ENCODE measurements at places on chromosomes 4 and X.

GRCh38 chr4:5858020-5858769 is 34.7 kb downstream of the CRMP1 start:
- no peak overlapping the region for H3K4me3 ChIP-seq
- no peak for DNase-seq
- H3K27me3 ChIP-seq: peaks cover 5% of the 10 kb centered on the region
- no peak overlapping the region for H3K27ac ChIP-seq
- peaks cover 4% of the 10 kb centered on the region for H3K36me3 ChIP-seq

DNA sequence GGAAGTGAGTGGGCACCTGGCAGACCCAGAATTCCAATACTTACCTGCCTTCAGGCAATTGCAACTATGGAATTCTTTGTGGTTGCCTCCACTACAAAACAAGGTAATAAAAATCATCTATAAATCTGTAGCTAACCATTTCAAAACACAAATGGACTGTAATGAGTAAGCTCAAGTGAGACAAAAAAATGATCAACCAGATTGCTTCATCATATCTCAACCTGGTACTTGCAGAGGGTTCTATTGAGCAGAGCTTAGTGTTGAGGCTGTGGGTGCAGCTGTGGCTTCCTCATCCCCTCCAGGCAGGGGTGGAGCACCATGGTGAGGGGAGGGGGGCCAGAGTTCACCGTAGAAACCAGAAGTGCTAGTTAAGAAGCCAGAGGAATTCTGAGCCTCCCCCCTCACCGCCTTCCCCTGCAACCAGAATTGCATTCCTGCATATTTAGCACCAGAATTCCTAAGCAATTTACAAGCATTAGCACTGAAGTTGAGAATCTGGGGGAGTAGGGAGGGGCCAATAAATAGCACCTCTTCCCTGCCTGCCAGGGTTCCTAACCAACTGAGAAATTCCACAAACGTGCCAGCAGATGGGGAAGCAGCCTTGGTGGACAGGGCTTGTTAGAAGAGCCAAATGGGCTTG is 11.5 kb downstream of the CTAG1A start:
- no peak for DNase-seq
- H3K27me3 ChIP-seq: peaks cover 2% of the 10 kb centered on the region
- no peaks in the 10 kb centered on the region for H3K4me1 ChIP-seq
- H3K27ac ChIP-seq: no peak overlapping the region
- peaks cover 4% of the 10 kb centered on the region for H3K36me3 ChIP-seq
- no peak overlapping the region for H3K4me3 ChIP-seq

DNA sequence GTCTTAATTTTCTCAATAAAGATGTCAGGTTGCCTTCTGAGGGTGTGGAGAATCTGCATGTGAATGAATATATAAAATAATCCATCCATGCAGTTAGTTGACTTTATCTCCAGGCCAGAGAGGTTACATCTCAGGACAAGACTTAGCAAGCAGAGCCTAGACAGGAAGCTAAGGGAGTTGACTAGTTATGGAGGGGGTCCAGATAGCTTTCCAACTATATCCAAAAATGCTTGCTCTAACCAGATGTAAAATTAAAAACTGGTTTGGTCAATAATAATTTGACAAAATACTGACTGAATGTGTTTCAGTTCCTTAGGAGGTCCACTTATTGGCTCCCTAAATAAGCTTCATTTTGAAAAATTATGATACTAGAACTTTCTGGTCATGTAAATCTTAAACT is 101.4 kb downstream of the PAPSS1 start:
- peak overlapping the region; percentile 16 for H3K27ac ChIP-seq
- H3K27me3 ChIP-seq: no peaks in the 10 kb centered on the region
- no peak for DNase-seq
- H3K4me1 ChIP-seq: peaks cover 6% of the 10 kb centered on the region
- no peak overlapping the region for H3K4me3 ChIP-seq
- no peaks in the 10 kb centered on the region for H3K36me3 ChIP-seq

DNA sequence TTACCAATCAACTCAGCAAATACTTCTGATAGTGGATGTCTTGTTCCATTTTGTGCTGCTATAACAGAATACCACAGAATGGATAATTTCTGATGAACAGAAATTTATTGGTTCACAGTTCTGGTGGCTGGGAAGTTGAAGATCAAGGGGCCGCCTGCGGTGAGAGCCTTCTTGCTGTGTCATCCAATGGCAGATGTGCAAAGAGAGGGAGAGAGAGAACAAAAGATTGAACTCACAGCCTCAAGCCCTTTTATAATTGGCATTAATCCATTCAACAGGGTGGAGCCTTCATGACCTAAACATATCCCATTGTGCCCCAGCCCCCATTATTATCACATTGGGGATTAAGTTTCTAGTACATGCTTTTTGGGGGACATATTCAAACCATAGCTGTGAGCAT is 86.1 kb downstream of the ADGRG4 start:
- no peak for DNase-seq
- no peak overlapping the region for H3K4me3 ChIP-seq
- H3K27me3 ChIP-seq: peaks cover 2% of the 10 kb centered on the region
- no peak overlapping the region for H3K27ac ChIP-seq
- H3K36me3 ChIP-seq: no peaks in the 10 kb centered on the region
- H3K4me1 ChIP-seq: no peaks in the 10 kb centered on the region

GRCh38 chr4:83328521-83329187 is 6.0 kb downstream of the HPSE start:
- H3K27ac ChIP-seq: no peak overlapping the region
- H3K4me3 ChIP-seq: no peak overlapping the region
- peaks cover 7% of the 10 kb centered on the region for H3K4me1 ChIP-seq
- peaks cover 4% of the 10 kb centered on the region for H3K27me3 ChIP-seq

DNA sequence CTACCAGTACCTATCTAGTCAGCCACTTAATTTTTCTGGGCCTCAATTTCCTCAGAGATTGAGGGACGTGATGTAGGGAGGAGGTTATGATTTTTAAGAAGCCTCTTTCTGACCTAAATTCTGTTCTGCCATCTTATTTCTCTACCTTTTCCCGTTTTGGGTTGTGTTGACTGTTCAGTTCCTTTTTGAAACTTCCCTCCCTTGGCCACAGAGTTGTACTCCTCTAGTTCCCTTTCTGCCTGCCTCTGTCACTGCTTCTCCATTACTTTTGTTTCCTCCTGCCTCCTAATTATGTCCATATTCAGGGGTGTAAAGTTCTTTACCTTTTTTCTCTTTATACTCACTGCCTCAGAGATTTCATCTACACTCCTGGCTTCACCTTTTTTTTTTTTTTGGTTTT is 25.4 kb downstream of the CLCN5 start:
- H3K36me3 ChIP-seq: no peaks in the 10 kb centered on the region
- no peak for DNase-seq
- H3K4me1 ChIP-seq: peaks cover 10% of the 10 kb centered on the region
- no peak overlapping the region for H3K27ac ChIP-seq

GRCh38 chrX:7069556-7069955 is 78.0 kb upstream of the STS start:
- H3K4me1 ChIP-seq: peaks cover 1% of the 10 kb centered on the region
- DNase-seq: no peak
- H3K27me3 ChIP-seq: no peaks in the 10 kb centered on the region

GRCh38 chr4:10715135-10715534 is 30.6 kb upstream of the CLNK start:
- no peak overlapping the region for H3K27ac ChIP-seq
- H3K4me3 ChIP-seq: no peak overlapping the region
- DNase-seq: no peak
- H3K27me3 ChIP-seq: no peaks in the 10 kb centered on the region
- peaks cover 4% of the 10 kb centered on the region for H3K36me3 ChIP-seq

Measured in glutamatergic neuron (in vitro differentiated cells).